Activated CD8-positive, alpha-beta T cell treated with anti-CD3 and anti-CD28 coated beads, Interleukin-2, amount 10 ng/mL, durations not matched to agents 7 days and 5 days (primary cell): ENCODE measurements at places on chromosomes 11 and 22. TPM values are rescaled to one million over a fixed set of nuclear protein-coding genes. Genes with fewer than 3 reads are reported as not detected.

DNA sequence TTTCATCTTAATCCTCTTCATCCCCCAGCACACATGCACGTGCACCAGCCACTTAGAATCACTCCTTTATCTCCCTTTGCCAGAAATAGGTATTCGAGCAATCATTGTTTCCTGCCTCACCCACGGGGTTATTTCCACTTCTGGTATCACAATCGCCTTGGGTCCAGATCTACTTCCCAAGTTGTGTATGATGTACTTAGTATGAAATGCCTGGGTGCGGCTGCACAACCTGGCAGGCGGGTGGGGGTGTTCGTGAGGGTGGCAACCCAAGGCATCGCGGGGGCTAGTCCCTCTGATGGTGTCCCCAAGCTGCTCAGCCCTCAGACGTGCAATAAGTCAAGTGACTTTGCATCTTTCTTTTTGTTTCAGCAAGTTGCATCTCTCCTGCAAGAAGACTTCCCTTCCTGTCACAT is 475.6 kb downstream of the MIAT start:
- H3K4me3 ChIP-seq: no peak overlapping the region
- DNase-seq: no peak
- H3K27me3 ChIP-seq: peaks cover 3% of the 10 kb centered on the region

DNA sequence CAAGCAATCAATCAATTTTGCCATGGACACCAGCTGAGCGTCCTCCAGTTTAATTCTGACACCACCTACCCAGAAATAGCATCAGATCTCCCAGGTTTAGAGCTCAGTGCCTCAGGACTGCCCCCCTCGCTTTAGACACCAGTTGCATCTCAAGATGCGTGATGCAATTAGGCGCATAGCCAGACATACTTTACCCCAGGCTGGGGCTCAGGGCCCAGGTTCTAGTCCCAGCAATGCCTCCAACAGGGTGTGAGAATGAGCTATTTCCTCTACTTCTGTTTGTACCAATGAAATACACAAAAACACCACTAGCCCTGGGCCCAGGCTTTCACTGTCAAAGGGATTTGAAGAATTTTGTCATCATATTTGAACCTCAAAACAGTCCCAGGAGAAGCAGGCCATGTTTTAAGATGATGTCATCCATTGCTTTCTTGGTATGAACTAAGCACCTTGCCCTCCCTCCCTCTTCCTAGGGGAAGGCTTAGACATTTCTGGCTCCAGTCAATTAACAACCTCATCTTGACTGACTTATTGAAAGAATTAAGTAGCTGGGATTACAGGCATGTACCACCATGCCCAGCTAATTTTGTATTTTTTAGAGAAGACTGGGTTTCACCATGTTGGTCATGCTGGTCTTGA is 61.5 kb upstream of the INCENP start:
- H3K4me3 ChIP-seq: no peak overlapping the region
- H3K27me3 ChIP-seq: no peaks in the 10 kb centered on the region
- H3K27ac ChIP-seq: no peak overlapping the region
- DNase-seq: no peak

- H3K4me1 ChIP-seq: no peaks in the 10 kb centered on the region
- no peaks in the 10 kb centered on the region for H3K27me3 ChIP-seq
- no peak for DNase-seq
- H3K36me3 ChIP-seq: no peaks in the 10 kb centered on the region
These were observed 135.6 kb downstream of the KIRREL3 start for GRCh38 chr11:126864934-126865333.

- no peak overlapping the region for H3K27ac ChIP-seq
- peaks cover 53% of the 10 kb centered on the region for H3K27me3 ChIP-seq
- H3K4me3 ChIP-seq: peak overlapping the region; percentile 31
- peaks cover 13% of the 10 kb centered on the region for H3K4me1 ChIP-seq
- H3K36me3 ChIP-seq: no peaks in the 10 kb centered on the region
- DNase-seq: peak; percentile 43
These were observed 1.1 kb upstream of the ABCG4 start for GRCh38 chr11:119147604-119148333.

DNA sequence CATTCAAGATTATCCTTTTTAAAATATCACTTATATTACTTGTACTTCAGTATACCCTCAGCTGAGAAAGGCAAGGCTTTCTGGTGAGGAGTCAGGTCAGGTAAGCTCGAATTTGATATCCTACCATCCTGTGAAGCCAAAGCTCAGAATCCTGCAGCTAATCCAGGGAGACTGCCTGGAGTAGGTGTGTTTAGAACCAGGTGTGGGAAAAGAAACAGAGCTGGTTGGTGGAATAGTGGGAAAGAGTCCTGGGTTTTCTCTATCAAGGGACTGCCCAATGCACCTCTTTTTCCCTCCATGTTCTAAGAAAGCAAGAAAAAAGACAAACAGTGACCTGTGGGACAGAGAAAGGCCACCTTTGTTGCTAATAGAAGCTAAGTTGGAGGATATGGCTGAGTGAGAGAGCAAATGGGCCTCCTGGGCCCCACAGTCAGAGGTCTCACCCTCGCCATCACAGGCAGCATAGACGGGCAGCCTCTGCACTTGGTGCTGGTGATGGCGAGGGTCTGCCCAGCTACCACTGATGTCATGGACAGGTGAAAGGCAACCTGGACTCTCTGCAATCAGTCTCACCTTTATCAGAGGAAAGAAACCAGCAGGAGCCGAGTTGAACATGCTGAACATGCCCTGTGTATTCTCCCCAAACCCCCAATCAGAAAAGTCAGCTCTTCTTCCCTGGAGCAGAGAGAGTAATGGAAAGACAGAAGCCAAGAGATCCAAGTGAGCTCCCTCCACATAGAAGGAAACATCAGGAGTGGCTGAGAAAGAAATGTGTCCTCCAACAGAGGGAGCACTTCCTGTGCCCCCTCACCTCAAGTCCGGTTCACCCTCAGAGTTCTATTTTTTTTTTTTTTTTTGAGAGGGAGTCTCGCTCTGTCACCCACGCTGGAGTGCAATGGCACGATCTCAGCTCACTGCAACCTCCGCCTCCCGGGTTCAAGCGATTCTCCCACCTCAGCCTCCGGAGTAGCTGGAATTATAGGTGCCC is 491.3 kb downstream of the BUD13 start:
- DNase-seq: no peak
- no peak overlapping the region for H3K27ac ChIP-seq
- H3K27me3 ChIP-seq: no peaks in the 10 kb centered on the region
- no peaks in the 10 kb centered on the region for H3K4me1 ChIP-seq
- no peak overlapping the region for H3K4me3 ChIP-seq

RBMXL2 gene
- total RNA-seq: not detected

GRCh38 chr11:63737718-63738117 is 30.9 kb downstream of the ZFTA start:
- H3K4me1 ChIP-seq: peaks cover 2% of the 10 kb centered on the region
- H3K36me3 ChIP-seq: no peaks in the 10 kb centered on the region
- H3K27me3 ChIP-seq: no peaks in the 10 kb centered on the region
- no peak overlapping the region for H3K4me3 ChIP-seq
- no peak overlapping the region for H3K27ac ChIP-seq

RAG1 gene
- total RNA-seq: 0.08 TPM

PGA5 gene
- total RNA-seq: not detected

- H3K27me3 ChIP-seq: peaks cover 11% of the 10 kb centered on the region
- H3K27ac ChIP-seq: no peak overlapping the region
- no peaks in the 10 kb centered on the region for H3K4me1 ChIP-seq
- no peaks in the 10 kb centered on the region for H3K36me3 ChIP-seq
These were observed 1.2 kb downstream of the PRG3 start for GRCh38 chr11:57379732-57380131.

- no peaks in the 10 kb centered on the region for H3K36me3 ChIP-seq
- DNase-seq: peak; percentile 44
- no peak overlapping the region for H3K27ac ChIP-seq
These were observed 15.4 kb downstream of the FAM181B start for GRCh38 chr11:82718307-82718706.

DENND5A gene
- total RNA-seq: 81.1 TPM

SMIM35 gene
- total RNA-seq: 2.2 TPM

LRRC75B gene
- total RNA-seq: 1.3 TPM

DNA sequence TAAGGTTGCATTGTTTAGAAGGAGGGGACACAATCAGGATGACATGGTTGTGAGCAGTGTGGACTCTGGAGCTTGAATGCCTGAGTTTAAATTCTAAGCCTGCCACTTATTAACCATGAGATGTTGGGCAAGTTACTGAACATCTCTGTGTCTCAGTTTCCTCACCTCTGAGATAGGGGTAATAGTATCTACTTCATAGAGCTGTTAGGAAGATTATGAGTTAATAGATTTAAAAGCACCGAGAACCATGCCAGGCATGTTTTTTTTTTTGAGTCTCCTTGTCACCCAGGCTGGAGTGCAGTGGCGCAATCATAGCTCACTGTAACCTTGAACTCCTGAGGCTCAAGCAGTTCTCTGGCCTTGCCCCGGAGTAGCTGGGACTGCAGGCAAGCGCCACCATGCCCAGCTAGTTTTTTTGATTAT is 33.3 kb downstream of the ST14 start:
- no peak overlapping the region for H3K4me3 ChIP-seq
- no peak overlapping the region for H3K27ac ChIP-seq
- H3K36me3 ChIP-seq: no peaks in the 10 kb centered on the region
- no peaks in the 10 kb centered on the region for H3K4me1 ChIP-seq
- DNase-seq: no peak

DYNC2H1 gene
- total RNA-seq: 1.7 TPM

GRCh38 chr11:1768141-1768469 is 4.4 kb upstream of the CTSD start:
- H3K36me3 ChIP-seq: no peaks in the 10 kb centered on the region
- no peak overlapping the region for H3K27ac ChIP-seq
- DNase-seq: no peak
- H3K4me3 ChIP-seq: no peak overlapping the region

DNA sequence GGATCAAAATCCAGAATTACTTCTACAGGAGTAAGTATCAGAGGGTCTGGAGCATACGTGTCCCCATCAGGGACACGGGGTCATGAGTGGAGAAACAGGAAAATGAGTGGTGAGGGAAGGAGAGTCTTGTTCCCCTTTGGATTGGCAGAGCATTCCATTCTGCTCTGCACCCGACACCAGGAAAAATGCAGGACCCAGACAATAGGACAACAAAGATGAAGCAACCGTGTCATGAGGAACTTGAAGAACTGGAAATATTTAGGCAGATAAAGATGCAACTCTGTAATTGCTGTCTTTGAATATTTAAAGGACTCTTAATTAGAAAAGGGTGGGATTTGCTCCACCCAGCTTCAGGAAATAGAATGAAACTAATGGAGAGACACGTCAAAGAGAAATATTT is 89.0 kb upstream of the BLID start:
- DNase-seq: no peak
- H3K27ac ChIP-seq: no peak overlapping the region
- H3K4me3 ChIP-seq: no peak overlapping the region
- no peaks in the 10 kb centered on the region for H3K4me1 ChIP-seq
- H3K27me3 ChIP-seq: peaks cover 19% of the 10 kb centered on the region

GRCh38 chr22:31230155-31230870 is 18.2 kb downstream of the LIMK2 start:
- H3K4me1 ChIP-seq: peaks cover 51% of the 10 kb centered on the region
- no peak for DNase-seq
- peaks cover 34% of the 10 kb centered on the region for H3K36me3 ChIP-seq
- peak overlapping the region; percentile 35 for H3K27ac ChIP-seq
- H3K27me3 ChIP-seq: no peaks in the 10 kb centered on the region
- H3K4me3 ChIP-seq: peak overlapping the region; percentile 32

- H3K4me1 ChIP-seq: no peaks in the 10 kb centered on the region
- H3K4me3 ChIP-seq: no peak overlapping the region
These were observed 128.2 kb downstream of the PHF21B start for GRCh38 chr22:44881624-44882023.

KIRREL3 gene
- not detected for total RNA-seq

- H3K36me3 ChIP-seq: peaks cover 6% of the 10 kb centered on the region
- no peak overlapping the region for H3K27ac ChIP-seq
- peaks cover 16% of the 10 kb centered on the region for H3K27me3 ChIP-seq
- peaks cover 18% of the 10 kb centered on the region for H3K4me1 ChIP-seq
- H3K4me3 ChIP-seq: no peak overlapping the region
These were observed 4.0 kb upstream of the SLC43A3 start for GRCh38 chr11:57430952-57431351.

GRCh38 chr11:2691991-2692875 is 7.6 kb downstream of the KCNQ1OT1 start:
- no peaks in the 10 kb centered on the region for H3K27me3 ChIP-seq
- H3K27ac ChIP-seq: no peak overlapping the region
- H3K4me1 ChIP-seq: peaks cover 6% of the 10 kb centered on the region
- no peak overlapping the region for H3K4me3 ChIP-seq
- DNase-seq: no peak
- H3K36me3 ChIP-seq: no peaks in the 10 kb centered on the region

GRCh38 chr22:29704528-29705285 is 15.1 kb upstream of the CABP7 start:
- H3K4me3 ChIP-seq: no peak overlapping the region
- H3K36me3 ChIP-seq: no peaks in the 10 kb centered on the region
- peaks cover 2% of the 10 kb centered on the region for H3K27me3 ChIP-seq
- H3K4me1 ChIP-seq: peaks cover 9% of the 10 kb centered on the region

DERL3 gene
- total RNA-seq: 10.0 TPM

DNA sequence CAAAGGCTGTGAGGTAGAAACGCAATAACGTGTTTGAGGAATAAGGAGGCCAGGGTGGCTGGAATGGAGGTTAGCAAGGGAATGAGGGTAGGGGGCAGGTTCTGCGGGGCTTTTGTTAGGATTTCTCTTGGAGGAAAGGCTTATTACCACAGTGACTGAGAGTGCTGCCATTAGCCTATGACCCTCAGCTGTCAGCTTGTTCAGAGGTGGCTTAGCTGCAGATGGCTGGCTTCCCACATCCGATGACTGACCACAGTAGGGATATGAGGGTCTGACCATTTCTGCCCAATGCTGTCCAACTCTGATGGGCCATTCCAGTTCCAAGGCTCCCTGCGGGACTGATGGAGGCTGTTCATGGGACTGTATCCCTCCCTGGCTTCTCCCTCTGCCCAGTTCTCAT is 181.8 kb downstream of the MIAT start:
- H3K27me3 ChIP-seq: peaks cover 3% of the 10 kb centered on the region
- H3K4me3 ChIP-seq: no peak overlapping the region
- no peak overlapping the region for H3K27ac ChIP-seq
- H3K36me3 ChIP-seq: no peaks in the 10 kb centered on the region
- H3K4me1 ChIP-seq: no peaks in the 10 kb centered on the region
- no peak for DNase-seq

DNA sequence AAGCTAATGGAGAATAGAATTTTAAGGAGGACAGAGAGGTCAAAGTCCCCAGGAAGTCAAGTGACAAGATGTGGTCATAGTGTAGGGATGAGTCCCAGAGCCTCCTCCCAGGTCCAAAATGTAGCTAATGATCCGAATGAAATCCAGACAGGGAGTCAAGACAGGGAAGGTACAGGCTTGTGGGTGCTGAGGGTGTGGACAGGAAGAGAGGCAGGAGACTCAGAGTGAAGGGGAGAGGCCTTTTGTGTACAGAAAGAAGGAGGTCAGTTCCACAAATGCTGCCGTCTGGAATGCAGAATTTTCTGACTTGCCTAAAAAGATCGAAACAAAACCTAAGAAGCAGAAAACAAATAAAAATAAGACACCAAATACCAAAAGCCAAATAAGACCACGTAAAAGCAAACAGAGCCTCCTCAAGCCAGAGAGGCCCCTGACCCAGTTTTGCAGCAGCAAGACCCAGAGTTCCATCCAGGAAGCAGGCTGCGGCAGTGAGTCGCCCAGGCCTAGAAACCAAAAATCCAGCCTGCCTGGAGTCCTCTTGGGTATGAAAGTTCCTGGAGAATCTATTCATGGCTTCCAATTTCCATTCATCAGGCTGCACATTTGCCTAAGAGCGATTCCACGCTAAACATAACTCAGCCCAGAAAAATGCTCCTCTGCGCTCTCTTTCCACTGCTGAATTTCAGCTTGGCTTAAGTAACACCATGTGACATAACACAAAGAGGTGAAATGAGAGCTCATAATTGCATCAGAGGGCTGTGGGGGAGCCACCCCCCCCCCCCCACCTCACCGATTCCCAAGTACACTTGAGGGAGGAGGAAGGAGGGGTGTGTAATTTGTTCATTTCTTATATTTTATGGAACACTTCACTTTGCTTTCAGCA is 71.2 kb downstream of the KIRREL3 start:
- no peaks in the 10 kb centered on the region for H3K27me3 ChIP-seq
- H3K36me3 ChIP-seq: no peaks in the 10 kb centered on the region
- H3K4me1 ChIP-seq: no peaks in the 10 kb centered on the region
- no peak overlapping the region for H3K27ac ChIP-seq
- no peak overlapping the region for H3K4me3 ChIP-seq
